ENCODE measurements at places on chromosomes 4 and X. TPM values are rescaled to one million over a fixed set of nuclear protein-coding genes. Genes with fewer than 3 reads are reported as not detected.

DNA sequence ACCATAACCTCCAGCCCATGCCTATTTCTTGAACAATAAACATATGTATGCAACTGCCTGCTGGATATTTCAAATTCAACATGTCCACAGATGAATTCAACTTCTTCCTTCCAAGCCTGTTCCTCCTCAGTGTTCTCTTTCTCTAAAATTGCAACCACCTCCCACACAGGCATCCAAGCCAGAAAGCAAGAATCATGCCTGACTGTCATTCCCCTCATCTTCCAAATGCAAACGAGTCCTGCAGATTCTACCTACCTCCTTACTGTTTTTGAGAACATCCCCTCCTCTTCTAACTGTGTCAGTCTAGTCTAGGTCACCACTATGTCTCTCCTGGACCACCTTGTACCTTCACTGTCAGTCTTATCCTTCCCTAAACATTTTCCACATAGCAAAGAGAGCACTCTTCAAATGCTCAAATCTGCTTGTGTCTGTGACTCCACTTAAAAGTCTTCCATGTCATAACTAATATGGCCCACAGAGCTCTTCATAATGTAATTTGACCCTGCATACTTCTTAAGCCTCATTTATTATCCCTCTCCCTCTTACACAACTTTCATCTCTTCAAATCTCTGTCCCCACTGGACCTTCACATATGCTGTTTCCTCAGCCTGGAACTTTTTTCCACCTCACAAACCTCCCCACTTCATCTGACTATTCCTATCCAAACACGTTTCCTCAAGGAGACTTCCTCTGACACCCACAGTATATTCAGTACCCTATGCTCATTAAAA lies 25.7 kb downstream of the MAPK10 start:
- H3K27ac ChIP-seq = no peak overlapping the region
- H3K27me3 ChIP-seq = no peaks in the 10 kb centered on the region
- H3K4me1 ChIP-seq = no peaks in the 10 kb centered on the region
- DNase-seq = no peak
- no peaks in the 10 kb centered on the region for H3K36me3 ChIP-seq

GRCh38 chr4:185217408-185217975 lies 8.1 kb downstream of the SNX25 start:
- H3K36me3 ChIP-seq = no peaks in the 10 kb centered on the region
- peaks cover 6% of the 10 kb centered on the region for H3K4me1 ChIP-seq
- DNase-seq = no peak
- H3K27me3 ChIP-seq = no peaks in the 10 kb centered on the region
- H3K4me3 ChIP-seq = no peak overlapping the region

- H3K4me3 ChIP-seq = no peak overlapping the region
- H3K27me3 ChIP-seq = no peaks in the 10 kb centered on the region
- H3K27ac ChIP-seq = peak overlapping the region; percentile 38
- peaks cover 22% of the 10 kb centered on the region for H3K4me1 ChIP-seq
- no peak for DNase-seq
- H3K36me3 ChIP-seq = no peaks in the 10 kb centered on the region
Observed at GRCh38 chr4:102560115-102560514, 59.0 kb downstream of the NFKB1 start.

DNA sequence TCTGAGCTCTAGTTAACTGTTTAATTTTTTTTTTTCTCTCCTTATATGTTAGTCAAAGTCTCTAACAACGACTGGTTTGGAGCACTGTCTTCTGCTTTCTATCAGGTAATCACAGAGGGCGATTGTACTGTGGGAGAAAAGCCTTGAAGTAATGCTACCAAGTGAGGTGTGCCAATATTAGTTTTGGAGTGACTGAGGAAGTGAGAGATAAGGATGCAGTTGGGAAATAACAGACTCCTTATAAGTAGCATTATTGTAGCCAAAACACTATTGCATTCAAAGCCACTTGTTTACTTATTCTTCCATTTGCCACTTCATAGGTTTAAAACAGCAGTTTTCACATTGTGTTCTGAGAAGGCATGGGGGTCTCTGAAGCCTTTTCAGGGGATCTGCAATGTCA lies 79.1 kb upstream of the SLC6A14 start:
- H3K36me3 ChIP-seq = no peaks in the 10 kb centered on the region
- H3K4me3 ChIP-seq = no peak overlapping the region
- no peak for DNase-seq
- no peaks in the 10 kb centered on the region for H3K27me3 ChIP-seq
- no peak overlapping the region for H3K27ac ChIP-seq
- no peaks in the 10 kb centered on the region for H3K4me1 ChIP-seq

DNA sequence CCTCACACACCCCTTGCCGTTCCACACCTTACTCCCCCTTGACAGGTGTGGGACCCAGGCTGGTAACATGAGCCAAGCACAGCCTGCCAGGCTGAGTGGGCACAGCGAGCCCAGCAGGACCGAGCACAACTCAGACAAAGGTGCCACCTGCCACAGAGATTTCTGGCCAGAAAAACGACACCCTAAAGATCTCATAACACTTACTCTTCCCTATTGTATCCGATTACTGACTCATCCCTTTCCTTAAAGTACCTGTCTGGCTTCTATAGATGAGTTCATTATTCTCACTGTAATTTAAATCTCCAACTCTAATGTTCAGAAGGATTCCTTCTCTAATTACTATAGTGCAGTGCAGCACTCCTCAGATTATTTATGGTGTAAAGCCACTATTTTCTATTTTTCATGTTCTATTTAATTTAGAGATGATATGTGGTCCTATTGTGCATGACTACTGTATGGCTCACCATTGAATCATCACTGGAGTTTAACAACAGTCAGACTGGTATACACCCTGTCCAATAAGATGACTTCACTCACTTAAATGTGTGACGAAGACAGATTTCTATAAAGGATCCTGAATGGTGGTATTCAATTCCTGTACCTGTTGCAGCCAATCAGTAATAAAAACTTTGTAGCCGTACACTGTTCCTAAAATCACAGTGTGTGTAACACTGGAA lies 7.6 kb upstream of the SYTL5 start:
- no peak overlapping the region for H3K27ac ChIP-seq
- no peaks in the 10 kb centered on the region for H3K4me1 ChIP-seq
- no peaks in the 10 kb centered on the region for H3K27me3 ChIP-seq
- no peaks in the 10 kb centered on the region for H3K36me3 ChIP-seq

DNA sequence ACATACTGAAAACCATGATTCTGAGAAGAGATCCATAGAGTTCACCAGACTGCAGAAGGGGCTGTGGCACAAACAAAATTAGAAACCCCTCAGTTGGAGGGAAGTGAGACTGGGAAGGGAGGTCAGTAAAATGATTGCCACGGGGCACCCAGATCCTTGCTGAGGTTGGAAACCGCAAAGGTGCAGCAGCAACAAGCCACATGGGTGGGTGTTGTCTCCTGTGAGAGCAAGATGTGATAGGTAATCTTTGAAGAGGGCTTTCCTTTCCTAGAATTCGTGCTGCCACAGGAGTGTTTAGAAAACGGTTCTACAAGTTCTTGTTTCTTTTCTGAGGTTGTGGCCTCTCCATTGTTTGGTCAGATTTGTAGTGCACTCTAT lies 85.5 kb downstream of the NFKB1 start:
- peaks cover 83% of the 10 kb centered on the region for H3K36me3 ChIP-seq
- no peak overlapping the region for H3K27ac ChIP-seq

DNA sequence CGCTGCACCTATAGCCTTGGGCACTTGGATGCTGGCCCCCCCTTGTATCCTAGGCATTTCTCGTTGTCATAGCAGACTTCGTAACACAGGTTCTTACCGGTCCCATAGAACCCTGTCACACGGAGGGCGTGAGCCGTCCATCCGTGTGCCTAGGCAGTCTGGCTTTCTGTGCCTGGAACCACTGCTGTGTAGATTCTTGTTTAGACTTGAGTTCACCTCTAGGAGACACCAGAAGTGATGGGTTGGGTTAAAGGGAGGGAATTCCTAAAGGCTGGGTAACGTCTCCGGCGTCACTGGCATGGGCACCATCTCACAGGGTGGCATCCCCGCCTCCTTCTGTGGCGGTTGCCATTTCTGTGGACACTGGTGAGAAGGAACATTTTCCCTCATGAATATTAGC lies 13.5 kb upstream of the NKX1-1 start:
- H3K27me3 ChIP-seq = peaks cover 37% of the 10 kb centered on the region
- DNase-seq = peak; percentile 5
- no peaks in the 10 kb centered on the region for H3K4me1 ChIP-seq
- H3K4me3 ChIP-seq = no peak overlapping the region

GRCh38 chr4:30443289-30443688 lies 276.9 kb upstream of the PCDH7 start:
- no peak overlapping the region for H3K4me3 ChIP-seq
- H3K36me3 ChIP-seq = no peaks in the 10 kb centered on the region
- no peaks in the 10 kb centered on the region for H3K27me3 ChIP-seq
- no peak for DNase-seq

GRCh38 chr4:166293556-166293955 lies 420.5 kb downstream of the TLL1 start:
- H3K4me1 ChIP-seq = no peaks in the 10 kb centered on the region
- no peaks in the 10 kb centered on the region for H3K27me3 ChIP-seq
- no peak for DNase-seq
- no peak overlapping the region for H3K4me3 ChIP-seq

GRCh38 chr4:38237139-38237538 lies 276.9 kb downstream of the PTTG2 start:
- no peaks in the 10 kb centered on the region for H3K4me1 ChIP-seq
- H3K36me3 ChIP-seq = no peaks in the 10 kb centered on the region
- no peak overlapping the region for H3K4me3 ChIP-seq
- no peak overlapping the region for H3K27ac ChIP-seq
- no peaks in the 10 kb centered on the region for H3K27me3 ChIP-seq

DNA sequence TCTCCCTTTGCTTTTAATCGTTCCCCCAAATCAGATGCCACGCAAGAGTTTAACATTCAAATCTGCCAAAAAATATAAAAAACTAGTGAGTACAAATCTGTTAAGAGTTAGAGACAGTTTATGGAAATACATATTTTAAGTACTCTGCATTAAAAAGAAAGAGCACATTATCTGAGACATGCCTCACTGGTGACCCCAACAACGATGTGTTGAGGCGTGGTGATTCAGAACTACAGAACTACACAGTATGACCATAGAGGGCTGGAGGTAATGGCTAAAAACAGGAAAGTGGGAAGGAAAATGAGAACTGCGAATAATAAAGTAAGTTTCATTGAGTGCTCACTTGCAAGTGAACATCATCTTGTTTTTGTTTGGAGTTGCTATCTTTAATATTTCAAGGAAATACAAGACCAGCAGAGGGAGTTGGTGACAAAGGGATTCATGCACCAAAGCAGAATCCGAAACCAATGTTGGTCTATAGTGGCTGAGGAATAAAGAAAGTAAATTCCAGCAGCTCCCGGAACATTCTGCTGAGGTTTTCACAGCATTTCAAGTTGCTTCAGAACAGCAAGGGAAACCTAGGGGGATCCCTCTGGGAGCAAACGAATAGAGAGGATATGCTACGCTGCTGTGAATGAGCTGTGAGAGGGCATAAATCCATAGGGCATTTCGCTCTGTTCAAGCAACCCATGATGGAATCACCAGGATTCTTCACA lies 92.2 kb downstream of the DCHS2 start:
- H3K36me3 ChIP-seq = no peaks in the 10 kb centered on the region
- DNase-seq = no peak
- H3K4me3 ChIP-seq = no peak overlapping the region
- no peaks in the 10 kb centered on the region for H3K4me1 ChIP-seq

DNA sequence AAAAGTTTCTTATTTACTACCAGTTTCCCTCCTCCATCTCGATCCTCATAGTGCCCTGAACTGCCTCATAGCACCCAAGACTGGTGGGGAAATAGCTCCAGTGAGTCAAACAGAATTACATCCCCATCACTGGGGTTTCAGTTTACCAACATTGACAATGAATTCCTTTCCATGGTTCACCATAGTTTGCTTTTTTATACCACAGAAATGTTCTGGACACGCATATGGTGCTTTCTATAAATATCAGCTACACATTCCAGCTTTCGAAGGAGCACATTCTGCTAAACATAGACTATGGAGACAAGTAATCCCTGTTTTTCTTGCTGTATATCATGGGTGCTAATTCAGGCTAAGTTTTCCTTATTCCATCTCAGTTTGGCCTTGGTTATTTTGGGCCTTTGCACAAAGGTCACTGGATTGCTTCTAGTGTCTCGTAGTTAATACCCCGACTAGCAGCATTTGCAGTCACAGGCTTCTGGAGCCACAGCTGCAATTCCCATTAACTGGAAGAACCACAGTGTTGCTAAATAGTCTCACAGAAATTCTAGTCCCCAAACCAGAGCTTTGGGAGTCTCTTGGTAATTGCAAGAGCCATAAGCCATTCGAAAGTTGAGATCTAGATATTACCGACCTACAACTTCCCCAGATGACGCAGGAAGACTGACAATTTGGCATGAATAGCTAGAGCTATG lies 53.4 kb upstream of the TRPC3 start:
- DNase-seq = no peak
- no peak overlapping the region for H3K4me3 ChIP-seq
- no peaks in the 10 kb centered on the region for H3K4me1 ChIP-seq
- no peaks in the 10 kb centered on the region for H3K36me3 ChIP-seq
- H3K27ac ChIP-seq = no peak overlapping the region

DNA sequence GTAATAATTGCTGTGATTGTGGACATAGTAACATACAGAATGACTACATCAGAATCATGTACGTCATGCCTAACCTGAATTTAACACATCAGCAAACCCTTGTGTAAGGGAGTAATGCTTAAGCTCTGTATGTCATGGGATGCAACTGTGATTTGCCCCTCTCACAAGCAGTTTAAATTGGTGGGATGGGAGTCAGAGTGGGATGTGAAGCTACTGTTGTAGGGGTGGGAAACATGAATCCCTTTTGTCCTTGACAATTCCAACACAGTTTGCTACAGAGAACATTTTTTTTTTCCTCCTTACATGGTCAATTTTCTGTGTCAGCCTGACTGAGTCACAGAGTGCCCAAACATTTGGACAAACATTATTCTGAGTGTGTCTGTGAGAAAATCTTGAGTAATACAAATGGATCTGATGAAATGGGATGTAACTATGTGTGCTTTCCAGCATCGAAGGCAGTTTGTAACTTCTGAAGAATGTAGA lies 392.8 kb downstream of the GPM6A start:
- H3K4me3 ChIP-seq = no peak overlapping the region
- no peaks in the 10 kb centered on the region for H3K4me1 ChIP-seq
- H3K36me3 ChIP-seq = no peaks in the 10 kb centered on the region
- DNase-seq = no peak

Gene HNRNPDL
- 140 TPM for total RNA-seq

Gene HDX
- 3.2 TPM for total RNA-seq

Gene VCX
- not detected for total RNA-seq

Gene ZDHHC15
- 1.8 TPM for total RNA-seq

Gene ENPP6
- total RNA-seq = 0.74 TPM

All from lower lobe of right lung (tissue), 2 donors.